ENCODE measurements at places on chromosomes 7 and 10. TPM values are rescaled to one million over a fixed set of nuclear protein-coding genes. Genes with fewer than 3 reads are reported as not detected.

The LIPJ gene
- total RNA-seq = 0.26 TPM

The PDE6C gene
- total RNA-seq = not detected

The NUTM2E gene
- under 0.01 TPM for total RNA-seq

The CFAP70 gene
- total RNA-seq = 1.3 TPM

The KEL gene
- total RNA-seq = not detected

The VSIR gene
- 44.1 TPM for total RNA-seq

The PNLIPRP2 gene
- not detected for total RNA-seq

The NPC1L1 gene
- under 0.01 TPM for total RNA-seq

The SCART1 gene
- 1.3 TPM for total RNA-seq

The ANKRD26 gene
- total RNA-seq = 11.7 TPM

The VPS26A gene
- total RNA-seq = 44.1 TPM

The ACSL5 gene
- total RNA-seq = 1.7 TPM

The OPN4 gene
- total RNA-seq = not detected

Measured in fibroblast of lung (primary cell).